ENCODE measurements at places on chromosomes 12 and 14.

GRCh38 chr14:91220581-91221000 lies 23.9 kb downstream of the GPR68 start:
- no peak for DNase-seq

DNA sequence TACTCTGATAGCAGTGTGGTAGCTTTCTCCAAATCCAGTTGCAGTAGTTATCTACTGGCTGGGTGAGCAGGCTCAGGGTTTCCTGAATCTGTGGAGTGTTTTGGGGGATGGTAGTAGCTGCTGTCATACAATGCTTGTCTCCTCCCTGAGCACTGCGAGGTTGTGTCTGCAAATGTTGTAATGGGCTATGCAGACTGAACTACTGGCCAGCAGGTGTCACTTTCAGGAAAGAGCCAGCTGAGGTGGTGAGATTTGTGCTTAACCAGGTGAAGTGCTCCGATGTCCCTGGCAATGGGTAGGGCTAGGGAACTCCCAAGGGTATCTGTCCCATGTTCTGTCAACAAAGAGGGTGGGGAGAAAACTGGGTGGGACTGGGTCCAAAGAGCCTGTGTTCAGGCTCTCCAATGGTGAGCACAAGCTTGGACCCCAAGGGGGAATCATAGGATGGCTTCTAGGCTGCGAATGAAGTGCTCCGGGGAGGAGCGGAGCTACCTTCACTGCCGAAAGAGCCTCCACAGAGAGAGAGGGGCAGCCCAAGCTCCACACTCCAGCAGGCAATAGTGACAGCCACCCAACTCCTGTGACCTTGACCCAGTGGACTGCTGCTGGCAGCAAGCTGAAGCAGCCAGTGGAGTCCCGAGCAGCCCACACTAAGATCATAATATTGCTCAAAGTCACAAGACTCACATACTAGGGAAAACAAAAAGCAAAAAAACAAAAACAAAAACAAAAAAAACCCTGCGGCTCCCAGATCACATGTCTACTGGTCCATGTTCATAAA lies 1324.0 kb upstream of the USP15 start:
- DNase-seq = no peak

GRCh38 chr14:54447231-54447692 lies 6.1 kb upstream of the CNIH1 start:
- no peak for DNase-seq

GRCh38 chr14:35274805-35275204 lies 17.4 kb upstream of the PSMA6 start:
- no peak for DNase-seq

- no peak for DNase-seq
Measured at GRCh38 chr12:65372574-65372973, 94.1 kb downstream of the MSRB3 start.

- no peak for DNase-seq
Measured at GRCh38 chr14:33707716-33708115, 243.2 kb downstream of the EGLN3 start.

GRCh38 chr12:26000898-26001297 lies 42.4 kb downstream of the RASSF8 start:
- no peak for DNase-seq

DNA sequence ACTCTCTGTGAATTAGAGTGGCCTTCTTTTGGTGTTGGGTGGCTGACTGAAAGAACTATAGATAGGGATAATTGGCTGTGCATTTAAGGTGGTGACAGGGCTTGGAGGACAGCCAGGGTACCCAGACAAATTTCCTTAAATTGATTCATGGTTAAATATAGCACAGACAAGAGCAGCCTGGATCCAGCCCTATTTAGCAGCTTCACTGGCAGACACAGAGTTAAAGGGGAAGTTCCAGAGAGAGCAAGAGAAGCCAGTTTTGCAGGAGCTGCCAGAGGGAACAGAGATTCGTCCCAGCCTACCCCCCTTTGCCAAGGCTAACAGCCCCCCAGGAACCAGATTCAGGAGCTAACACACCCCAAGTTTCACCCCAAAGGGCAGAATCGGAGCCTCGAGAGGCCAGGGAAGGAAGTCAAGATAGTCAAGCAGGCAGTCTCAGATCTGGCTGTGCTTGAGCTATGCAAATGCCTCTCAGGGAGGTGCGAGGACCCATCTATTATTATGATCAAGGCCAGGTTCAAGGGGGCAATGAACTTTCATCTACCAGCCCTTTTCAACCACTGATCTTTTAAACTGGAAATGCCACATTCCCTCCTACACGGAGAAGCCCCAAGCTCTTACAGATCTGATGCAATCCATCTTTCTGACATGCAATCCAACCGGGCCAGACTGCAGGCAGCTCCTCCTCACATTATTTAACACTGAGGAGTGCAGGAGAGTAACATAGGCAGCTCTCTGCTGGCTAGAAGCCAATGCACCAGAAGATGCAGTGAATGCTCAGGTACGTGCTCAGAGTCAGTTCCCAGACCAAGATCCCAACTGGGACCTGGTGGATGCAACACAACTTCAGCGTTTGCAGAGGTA lies 58.2 kb downstream of the DHRS2 start:
- no peak for DNase-seq

DNA sequence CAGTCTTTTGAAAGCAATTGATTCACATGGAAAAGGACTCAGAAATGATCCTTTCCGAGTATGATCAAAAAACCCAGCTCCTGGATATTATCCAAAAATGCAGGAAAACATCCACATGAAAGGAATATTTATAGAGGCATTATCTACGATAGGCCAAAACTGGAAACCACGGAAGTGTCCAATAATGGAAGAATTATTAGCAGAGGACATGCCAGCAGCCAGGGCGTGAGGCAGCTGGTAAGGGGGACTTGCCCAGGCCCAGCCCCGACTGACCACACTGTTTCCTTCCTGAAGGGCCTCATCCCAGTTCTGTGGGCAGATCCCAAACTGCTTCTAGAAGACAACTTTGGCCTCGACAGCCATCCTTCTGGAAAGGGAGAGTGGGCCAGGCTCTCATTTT lies 20.5 kb downstream of the ACTN1 start:
- DNase-seq = no peak

GRCh38 chr12:106027286-106027685 lies 111.5 kb downstream of the NUAK1 start:
- no peak for DNase-seq

- DNase-seq = no peak
Measured at GRCh38 chr12:108316176-108317086, 22.7 kb downstream of the CMKLR1 start.

DNA sequence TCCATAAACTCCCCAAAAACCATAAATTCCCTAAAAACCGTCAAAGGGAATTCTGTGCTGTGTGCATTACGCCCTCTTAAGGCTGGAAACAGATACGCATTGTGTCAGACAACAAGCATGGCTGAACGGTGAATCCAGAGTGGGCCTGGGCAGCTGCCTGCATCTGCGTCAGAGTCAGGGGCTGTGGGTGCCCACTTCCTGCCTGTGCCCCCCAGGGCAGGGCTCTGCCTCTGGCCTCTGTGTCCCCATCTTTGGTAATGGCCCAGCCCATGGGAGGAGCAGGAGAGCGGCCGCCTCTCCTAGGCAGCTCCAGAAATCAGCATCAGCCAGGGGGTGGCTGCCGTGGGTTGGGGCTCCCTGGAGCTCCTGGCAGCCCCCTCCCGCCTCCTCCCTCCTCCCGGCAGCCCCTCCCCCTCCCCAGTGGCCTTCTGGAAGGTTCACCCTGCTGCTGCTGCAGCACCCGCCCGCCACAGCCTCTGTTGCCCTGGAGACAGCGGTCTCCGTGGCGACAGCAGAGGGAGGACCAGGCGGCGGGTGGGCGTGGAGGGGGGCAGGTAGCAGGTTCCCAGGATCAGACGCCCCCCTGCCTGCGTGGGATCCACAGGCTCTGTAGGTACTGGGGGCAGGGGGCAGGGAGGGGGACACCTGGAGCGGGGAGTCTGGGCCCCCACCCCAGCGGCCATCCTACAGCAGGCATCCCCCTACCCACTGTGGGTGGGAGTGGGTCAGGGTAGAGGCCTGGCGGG lies 5.9 kb downstream of the MMP17 start:
- DNase-seq = no peak

DNA sequence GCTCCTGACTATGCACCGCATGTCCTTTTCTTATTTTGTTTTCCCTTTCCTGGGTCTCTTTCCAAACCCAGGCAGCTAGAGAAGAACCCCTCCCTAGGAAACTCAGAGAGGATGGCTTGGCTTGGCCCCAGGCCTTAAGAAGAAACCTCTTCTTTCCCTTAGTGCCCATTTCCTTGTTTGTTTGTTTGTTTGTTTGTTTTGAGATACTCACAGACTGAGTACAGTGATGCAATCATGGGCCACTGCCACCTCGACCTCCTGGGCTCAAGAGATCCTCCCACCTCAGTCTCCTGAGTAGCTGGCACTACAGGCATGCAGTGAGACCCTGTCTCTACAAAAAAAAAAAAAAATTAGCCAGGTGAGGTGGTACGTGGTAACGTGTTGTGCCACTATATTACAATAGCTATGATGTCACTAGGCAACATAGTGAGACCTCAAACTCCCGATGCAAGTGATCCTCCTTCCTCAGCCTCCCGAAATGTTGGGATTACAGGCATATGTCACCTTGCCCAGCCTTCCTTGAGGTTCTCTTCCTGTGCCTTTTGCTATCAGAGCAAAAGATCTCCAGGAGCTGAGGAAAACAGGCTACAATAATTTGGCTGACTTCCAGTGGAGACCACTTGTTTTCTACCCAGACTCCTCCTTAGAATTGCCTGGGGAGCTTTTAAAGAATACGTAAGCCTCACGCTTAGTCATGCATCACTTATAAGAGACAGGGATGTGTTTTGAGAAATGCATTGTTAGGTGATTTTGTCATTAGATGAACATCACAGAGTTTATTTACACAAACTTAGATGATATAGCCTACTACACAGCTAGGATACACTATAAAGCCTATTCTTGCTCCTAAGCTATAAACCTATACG lies 34.5 kb upstream of the LGALS3 start:
- DNase-seq = no peak

DNA sequence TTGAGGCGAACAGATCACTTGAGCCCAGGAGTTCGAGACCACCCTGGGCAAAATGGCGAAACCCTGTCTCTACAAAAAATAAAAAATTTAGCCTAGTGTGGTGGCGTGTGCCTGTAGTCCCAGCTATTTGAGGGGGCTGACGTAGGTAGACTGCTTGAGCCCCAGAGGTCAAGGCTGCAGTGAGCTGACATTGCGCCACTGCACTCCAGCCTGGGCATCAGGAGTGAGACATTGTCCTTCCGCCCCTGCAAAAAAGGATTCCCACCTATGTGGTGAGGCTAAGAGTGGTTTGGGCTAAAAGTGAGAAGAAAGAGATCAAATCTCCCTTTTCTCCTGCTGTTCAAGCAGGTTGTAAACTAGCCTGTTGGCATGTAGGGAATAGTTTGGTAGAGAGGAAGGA lies 5.0 kb upstream of the KTN1 start:
- no peak for DNase-seq

- DNase-seq = no peak
Measured at GRCh38 chr14:51805541-51805940, 54.9 kb upstream of the GNG2 start.

DNA sequence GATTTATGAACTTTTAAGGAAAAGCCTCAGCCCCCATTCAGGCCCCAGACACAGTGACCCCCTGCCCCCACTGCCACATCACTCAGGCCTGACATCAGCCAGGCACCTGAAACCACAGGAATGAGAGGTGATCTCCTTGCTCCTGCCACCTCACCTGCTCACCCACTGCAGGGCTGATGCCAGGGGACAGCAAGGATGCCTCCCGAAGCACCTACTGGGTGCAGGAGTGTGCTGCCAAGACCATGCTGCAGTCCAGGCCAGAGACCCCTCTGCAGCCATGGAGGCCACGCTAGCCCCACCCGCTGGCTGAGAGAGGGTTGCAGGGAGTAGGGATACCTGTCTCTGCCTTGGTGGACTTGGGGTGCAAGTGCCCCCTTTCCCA lies 18.6 kb upstream of the KRT7 start:
- DNase-seq = no peak

DNA sequence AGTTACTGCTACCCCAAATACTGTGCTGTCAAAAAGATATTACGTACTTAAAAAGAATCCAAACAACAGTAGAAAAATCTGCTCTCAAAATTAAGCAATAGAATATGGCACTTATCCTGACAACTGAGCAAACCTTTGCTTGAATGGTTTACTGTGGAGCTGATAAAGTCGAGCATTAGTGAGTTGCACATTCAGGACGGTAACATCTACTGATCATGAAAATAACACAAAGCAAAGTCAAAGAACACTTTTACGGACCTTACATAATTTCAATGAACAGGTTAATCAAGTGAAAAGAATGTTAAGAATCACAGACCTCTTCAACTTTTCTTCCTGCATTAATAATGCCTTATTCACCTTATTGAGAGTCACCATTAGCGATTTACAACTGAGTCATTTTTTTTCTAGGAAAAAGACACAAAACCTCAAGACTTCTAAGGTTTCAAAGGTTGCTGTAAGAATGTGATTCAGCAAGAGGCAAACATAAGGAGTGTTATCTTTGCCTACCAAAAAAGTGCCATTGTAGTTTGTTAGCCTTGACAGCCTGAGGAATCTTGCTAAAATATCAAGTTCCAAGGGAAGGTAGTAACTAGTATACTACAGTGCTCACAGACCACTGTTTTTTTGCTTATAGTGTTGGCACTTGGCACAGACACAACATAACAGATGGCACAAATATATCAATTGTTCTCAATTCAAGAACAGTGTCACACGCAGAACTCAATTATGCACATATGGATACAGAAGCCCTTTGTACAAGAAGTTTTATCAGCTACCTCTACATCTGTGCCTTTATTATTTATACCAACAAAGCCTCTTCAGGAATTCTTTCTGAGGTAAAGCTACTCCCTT lies 334.2 kb upstream of the RPL10L start:
- no peak for DNase-seq

DNA sequence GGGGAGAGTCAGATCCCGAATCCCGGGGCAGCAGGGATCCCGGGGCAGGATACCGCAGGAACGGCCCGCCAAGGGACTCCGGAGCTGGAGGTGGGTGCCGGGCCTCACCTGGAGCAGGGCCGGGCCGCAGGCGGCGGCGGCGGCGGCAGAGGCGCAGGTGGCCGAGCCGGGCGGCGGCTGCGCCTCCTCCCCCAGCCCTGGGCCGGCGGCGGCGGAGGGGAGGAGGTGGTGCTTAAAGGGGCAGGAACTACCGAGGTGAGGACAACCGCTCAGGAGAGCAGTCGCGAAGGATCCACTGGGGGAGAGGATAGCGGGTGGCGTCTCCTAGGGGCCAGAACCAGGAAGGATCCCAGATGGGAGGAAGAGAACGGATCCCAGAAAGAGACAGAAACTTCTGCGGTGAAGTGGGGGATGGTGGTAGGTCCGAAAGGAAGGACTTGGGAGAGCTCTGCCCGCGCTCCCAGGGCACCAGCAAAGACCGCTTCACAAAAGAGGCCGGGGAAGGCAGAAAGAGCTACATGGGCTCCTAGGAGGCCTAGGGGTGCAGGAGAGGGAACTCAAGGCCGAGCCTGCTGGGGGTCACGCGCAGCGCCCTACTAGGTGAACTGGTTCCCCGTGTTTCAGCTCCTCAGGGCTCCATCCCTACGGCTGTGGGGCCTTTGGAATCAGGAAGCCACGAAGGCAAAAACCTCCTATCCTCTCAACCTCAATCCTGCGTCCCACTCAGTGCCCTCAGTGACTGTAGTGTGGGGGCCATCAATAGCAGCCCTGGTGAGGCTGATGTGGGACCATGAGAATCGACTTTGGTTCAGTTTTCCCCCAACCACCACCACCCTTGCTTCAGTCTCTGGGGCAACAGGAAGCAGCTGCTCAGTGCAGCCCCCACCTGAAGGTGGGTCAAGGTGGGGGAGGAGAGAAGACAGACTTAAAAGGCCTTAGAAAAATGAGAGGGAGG lies 5.0 kb upstream of the BAZ2A start:
- DNase-seq = no peak

- no peak for DNase-seq
Measured at GRCh38 chr14:61485661-61486060, 164.3 kb downstream of the PRKCH start.

GRCh38 chr14:59125156-59125555 lies 63.3 kb upstream of the DAAM1 start:
- no peak for DNase-seq

- DNase-seq = no peak
Measured at GRCh38 chr14:53942970-53943750, 13.5 kb downstream of the BMP4 start.
